Activated gamma-delta T cell treated with anti-CD3 and anti-CD28 coated beads, Interleukin-2, amount 50 U/mL, for 16 hours (primary cell): ENCODE measurements at places on chromosomes 12 and 14.

DNA sequence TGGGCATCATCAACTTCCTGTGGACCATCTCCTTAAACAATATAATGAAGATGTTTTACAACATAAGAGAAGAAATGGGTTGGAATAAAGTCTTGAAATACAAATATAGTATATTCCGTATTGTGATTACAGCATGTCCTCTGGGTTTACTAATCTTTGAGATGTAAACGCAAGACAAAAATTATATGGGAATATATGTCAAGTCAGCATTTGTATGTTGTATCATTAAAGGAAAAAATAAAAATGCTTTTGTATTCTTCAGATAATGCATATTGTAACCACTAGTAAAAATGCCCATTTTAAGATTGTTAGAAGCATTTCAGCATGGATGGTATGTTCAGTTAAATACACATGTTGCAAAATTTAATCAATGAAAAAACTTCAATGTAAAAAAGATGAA lies 893.3 kb downstream of the FLRT2 start:
- DNase-seq, result no peak

GRCh38 chr14:76848879-76849278 lies 22.7 kb downstream of the LRRC74A start:
- DNase-seq, result no peak

GRCh38 chr12:118467641-118468305 lies 91.4 kb downstream of the SUDS3 start:
- no peak for DNase-seq

GRCh38 chr12:130969223-130969622 lies 15.5 kb downstream of the ADGRD1 start:
- no peak for DNase-seq

GRCh38 chr14:75393794-75394193 lies 34.0 kb upstream of the JDP2 start:
- DNase-seq, result no peak

GRCh38 chr12:10851243-10851858 lies 2.1 kb upstream of the PRR4 start:
- DNase-seq, result no peak

DNA sequence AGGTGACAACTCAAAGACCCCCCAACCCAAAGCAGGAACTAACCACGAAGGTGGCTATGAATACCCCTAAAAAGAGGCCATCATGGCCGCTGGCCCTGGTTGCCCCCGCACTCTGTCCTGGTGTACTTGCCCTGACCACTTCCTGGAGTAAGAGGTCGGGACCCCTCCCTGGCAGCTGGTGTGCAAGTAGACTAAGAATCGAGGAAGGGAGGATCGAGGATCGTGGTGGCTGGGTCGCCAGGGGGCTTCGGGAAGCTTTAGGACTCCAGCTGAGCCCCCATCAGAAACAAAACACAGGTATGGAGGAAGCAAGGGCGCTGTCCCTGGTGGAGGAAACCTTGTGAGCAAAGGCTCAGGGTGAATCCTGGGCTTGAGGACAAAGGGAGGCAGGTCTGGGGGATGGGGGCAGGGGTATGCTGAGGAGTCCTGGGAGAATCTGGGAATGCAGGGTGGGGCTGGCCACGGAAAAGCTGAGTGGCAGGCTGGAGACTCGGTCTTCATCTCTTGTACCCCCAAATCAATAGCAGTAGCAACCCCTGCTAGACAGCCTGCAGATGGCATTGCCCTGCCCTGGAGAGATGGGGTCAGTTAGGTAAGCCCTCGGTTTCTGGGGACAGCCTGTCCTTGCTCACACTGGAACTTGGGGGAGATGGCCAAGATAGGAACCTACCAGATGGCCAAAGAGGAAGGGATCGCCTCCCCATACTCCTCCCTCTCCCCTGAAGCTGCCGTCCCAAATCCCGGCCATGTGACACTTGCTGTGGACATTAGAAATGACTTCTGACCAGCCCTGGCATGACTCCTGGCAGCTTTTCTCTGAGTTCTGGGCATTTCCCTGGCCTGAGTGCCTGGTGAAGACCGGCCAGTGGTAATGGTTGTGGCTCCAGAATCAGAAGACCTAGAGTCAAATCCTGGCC lies 45.3 kb upstream of the ESRRB start:
- no peak for DNase-seq

DNA sequence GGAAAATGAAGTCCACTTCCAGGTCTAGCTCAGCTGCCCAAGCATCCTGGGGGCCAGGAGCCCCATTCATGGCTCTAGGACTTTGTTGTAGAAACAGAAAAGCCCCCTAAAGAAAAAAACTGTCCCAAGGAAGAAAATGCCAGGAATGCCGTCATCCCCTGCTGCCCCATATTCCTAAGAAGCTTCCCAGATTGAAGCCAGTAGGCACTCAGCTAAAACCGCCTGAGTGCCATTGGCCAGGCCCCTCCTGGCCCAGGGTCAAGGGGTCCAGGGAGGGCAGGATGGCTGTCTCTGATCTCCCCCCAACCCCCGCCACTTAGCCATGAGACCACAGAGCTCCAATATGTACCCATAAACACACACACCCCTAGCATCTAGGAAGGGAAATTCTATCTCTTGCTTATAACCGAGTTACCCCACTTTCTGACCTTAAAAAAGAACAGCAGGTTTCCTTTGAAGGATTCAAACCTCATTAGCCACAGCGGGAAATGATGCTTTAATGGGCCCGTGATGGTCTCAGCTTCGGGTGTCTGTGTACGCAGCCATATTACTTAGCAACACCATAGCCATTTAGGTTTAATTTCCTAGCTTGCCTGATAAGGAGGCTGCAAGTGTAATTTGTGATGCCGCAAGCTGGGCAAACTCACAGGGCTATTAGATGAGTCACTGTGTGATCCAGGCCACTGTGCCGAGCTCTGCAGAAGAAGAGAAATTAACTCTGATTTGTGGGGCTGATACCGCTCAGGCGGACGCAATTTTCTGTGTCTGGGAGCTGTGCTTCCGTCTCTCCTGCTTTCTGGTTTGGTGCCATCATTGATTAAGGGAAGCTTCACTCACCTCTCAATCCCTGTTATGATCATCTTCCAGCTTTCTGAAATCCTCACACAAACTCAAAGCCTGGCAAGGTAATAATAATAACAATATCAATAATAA lies 84.2 kb downstream of the GCH1 start:
- DNase-seq, result no peak

- DNase-seq, result peak; percentile 29
Observed at GRCh38 chr14:67943947-67944346, 124.4 kb downstream of the RAD51B start.
